ENCODE measurements at places on chromosomes 7 and 10.

GRCh38 chr10:36163827-36164226 is 521.7 kb upstream of the FZD8 start:
- no peak for DNase-seq
- H3K36me3 ChIP-seq = no peaks in the 10 kb centered on the region
- H3K4me1 ChIP-seq = no peaks in the 10 kb centered on the region
- no peak overlapping the region for H3K4me3 ChIP-seq
- H3K27ac ChIP-seq = no peak overlapping the region
- H3K27me3 ChIP-seq = no peaks in the 10 kb centered on the region

- no peaks in the 10 kb centered on the region for H3K36me3 ChIP-seq
- H3K4me1 ChIP-seq = peaks cover 15% of the 10 kb centered on the region
- no peak overlapping the region for H3K4me3 ChIP-seq
- H3K27ac ChIP-seq = no peak overlapping the region
- H3K27me3 ChIP-seq = peaks cover 3% of the 10 kb centered on the region
Observed at GRCh38 chr10:79438021-79438698, 7.3 kb downstream of the ZCCHC24 start.

GRCh38 chr10:87664276-87664701 is 4.6 kb downstream of the PAPSS2 start:
- H3K27me3 ChIP-seq = peaks cover 56% of the 10 kb centered on the region
- no peak for DNase-seq
- H3K4me3 ChIP-seq = no peak overlapping the region
- no peak overlapping the region for H3K27ac ChIP-seq
- H3K4me1 ChIP-seq = peaks cover 6% of the 10 kb centered on the region

GRCh38 chr10:11573497-11573896 is 38.0 kb downstream of the USP6NL start:
- H3K4me1 ChIP-seq = peaks cover 20% of the 10 kb centered on the region
- H3K36me3 ChIP-seq = no peaks in the 10 kb centered on the region
- no peak for DNase-seq
- peaks cover 8% of the 10 kb centered on the region for H3K27me3 ChIP-seq
- H3K4me3 ChIP-seq = no peak overlapping the region
- no peak overlapping the region for H3K27ac ChIP-seq
